Hematopoietic multipotent progenitor cell treated with erythropoietin and hydrocortisone succinate and interleukin-3 and kit ligand, for 17 days (in vitro differentiated cells): ENCODE measurements at places on chromosomes 12 and 14.

DNA sequence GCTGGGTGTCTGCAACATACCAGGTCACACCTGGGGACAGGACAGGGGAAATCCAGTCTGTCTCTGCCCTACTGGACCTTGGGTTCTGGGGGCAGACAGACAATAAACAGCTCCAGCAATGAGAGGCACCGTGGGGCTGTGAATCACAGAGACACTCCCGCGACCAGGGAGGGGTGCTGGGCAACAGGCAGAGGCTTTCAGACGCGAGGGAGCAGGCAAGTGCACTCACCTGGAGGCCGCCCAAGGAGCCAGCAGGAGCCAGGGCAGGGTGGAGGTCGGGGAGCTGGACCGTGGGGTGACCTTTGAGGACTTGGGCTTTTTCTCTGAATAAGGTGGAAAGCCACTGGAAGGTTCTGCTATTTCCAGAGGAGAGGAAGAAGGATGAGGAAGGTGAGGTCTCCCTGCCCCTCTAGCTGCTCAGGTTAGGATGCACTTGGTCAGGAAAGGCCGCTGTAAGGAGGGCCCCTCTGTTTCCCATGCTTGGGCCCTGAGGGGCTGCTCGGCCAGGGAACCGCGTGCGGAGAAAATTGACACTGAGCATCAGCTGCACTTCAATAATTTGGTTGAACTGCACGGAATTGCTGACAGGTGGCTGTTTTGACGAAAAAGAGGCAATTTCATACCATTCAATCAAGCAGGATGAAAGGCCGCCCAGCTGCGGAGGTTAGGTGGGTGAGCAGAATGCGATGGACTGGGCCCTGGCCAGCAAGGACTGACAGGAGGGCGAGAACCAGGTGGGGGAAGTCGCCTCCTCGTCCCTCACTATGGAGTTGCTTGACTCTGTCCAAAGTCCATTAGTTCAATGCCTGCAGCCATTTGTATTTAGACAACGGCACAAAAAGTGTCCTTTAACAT lies 42.2 kb downstream of the JAG2 start:
- no peak for DNase-seq

- peak; percentile 20 for DNase-seq
Observed at GRCh38 chr12:118183711-118184110, 47.8 kb downstream of the PEBP1 start.

- no peak for DNase-seq
Observed at GRCh38 chr12:110353211-110353965, 50.1 kb downstream of the ANAPC7 start.

DNA sequence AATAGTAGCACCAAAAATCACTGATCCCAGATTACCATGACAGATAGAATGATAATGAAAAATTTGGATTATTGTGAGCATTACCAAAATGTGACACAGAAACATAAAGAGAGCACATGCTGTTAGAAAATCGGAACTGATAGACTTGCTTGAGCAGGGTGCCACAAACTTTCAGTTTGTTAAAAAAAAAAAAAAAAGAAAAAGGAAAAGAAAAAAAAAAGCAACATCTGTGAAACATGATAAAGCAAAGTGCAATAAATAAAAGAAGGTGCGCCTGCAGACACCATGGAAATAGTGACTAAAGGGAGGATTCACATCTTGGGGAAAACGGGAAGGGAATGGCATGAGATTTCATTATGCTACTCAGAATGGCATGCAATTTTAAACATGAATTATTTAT lies 6.6 kb upstream of the PARP11 start:
- DNase-seq: no peak

DNA sequence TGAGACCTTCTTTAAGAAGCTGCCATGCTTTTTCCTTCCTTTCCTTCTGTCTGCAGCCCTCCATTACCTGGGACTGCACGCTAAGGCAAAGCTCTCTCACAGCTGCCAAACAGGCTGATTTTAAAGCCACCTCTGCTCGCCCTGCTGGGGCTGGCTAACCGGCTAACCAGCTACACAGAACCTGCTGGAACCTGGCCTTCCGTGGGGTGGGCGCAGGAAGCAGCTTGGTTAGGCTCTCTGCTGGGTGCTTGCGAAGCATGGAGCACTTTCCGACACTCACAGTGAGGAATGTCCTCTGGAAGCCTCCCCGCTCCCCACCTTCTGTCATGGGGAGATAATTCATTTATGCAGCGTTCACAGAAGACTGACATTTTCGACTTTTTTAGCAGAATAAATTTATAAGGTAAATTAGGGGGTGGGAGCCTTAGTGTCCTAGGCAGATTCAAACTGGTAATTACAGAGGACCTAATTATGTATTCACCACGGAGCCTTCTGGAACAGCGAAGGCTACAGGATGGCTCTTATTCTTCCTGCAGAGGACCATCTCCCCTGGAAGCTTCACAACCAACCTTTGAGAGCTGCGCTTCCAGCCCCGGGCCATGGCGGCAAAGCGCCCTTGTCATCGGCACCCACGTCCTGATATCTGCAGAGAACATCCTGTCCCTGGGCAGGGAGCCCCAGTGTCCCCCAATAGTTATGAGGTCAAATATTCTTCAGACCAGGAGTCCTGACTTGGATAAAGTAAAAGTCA lies 12.4 kb upstream of the BCL11B start:
- DNase-seq: no peak

DNA sequence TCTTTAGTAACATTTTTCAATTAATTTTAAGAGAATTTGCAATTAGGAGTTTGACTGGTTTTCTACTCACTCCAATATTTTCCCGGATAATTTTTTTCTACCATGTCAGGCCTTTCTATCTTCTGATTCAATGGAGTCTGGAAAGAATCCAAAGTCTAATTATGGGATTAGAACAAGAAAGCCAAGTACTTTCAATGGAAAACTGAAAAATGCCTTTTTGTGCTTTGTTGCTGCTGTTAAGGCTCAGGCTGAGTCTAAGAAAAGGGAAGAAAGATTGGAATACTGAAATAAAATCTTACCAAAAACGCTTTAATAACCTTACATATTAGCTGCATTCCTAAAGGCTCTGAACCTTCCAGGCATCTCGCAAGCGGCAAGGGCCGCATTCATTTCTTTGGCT lies 24.4 kb upstream of the DHRS4 start:
- no peak for DNase-seq
